Activated CD8-positive, alpha-beta memory T cell treated with anti-CD3 and anti-CD28 coated beads for 1 hour (primary cell): ENCODE measurements at places on chromosomes 5 and 9.

GRCh38 chr5:145976431-145977155, 40.2 kb downstream of the SH3RF2 start:
- no peak for DNase-seq

GRCh38 chr5:76813982-76814562, 4.8 kb upstream of the F2RL1 start:
- no peak for DNase-seq

DNA sequence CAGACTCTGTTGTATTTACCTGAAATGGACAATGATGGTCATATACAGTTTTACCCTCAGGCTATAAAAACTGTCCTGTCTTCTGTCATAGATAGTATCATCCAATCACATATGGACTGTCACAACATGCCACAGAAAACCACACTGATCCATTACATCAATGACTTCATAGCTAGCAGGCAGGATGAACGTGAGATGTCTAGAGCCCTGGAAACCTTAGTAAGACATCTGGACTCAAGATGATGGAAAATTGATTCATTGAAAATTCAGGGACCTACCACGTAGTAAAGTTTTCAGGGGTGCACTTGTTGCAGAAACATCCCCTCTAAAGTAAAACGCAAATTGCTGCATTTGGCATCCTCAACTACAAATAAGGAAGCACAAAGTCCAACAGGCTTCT, 284.4 kb upstream of the RGMB start:
- no peak for DNase-seq

GRCh38 chr9:130138791-130139190, 33.4 kb upstream of the NCS1 start:
- DNase-seq = no peak

DNA sequence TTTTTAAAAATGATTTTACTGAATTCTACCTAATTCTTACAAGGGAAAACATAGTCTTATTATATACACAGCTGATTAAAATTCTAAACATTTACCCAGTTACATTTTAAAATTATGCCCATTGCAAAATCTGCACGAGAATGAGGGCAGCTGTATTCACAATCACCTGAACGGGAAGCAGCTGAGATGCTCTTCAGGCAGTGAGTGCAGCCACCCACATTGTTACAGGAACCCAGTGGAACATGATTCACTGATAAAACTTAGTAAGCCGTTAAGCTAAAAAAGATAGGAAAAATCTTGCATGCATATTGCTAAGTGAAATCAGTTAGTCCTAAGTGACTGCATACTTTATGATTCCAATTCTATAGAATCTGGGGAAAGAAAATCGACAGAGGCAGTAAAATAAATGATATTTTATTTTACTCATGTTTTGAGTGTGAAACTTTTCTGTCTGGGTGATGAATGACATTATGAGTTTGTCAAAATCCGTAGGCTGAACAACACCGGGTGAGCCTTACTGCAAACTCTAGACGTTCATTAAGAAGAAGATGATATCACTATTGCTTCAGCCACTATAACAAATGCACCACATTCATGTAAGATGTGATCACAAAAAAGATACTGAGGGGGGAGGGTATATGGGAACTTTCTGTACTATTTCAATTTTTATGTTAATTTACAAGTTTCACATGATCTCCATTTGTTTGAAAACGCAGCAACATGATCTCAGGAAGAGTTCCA, 39.1 kb upstream of the FLT4 start:
- no peak for DNase-seq

DNA sequence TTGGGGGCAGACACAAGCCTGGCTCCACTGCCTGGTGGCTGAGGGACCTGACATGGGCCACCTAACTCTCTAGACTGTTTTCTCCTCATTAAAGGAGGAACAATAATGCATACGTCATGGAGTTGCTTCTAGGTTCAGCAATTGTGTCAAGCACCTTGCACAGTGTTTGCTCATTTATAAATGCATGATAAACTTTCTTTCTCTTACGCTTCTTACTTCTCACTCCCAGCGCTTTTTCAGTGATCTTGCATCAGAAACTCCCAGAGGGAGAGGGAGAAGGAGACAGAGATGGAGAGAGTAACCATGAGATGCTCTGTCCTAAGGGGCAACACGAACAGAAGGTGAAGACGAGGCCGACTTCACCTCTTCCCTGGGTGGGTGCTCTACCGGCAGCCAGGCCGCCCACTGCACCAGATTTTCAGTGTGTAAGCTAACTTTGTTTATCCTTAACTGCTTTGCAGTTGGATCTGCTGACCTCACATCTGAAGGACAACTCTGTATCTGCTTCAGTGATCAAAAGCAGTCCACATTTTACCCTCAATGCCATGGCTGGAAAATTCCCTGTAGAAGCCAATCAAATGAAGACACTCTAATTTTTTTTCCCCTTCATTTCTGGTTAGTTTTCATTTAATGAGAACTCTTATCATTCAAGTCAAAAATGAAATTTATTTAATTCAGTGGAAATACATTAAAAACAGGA, 35.3 kb downstream of the MED27 start:
- no peak for DNase-seq

GRCh38 chr5:146825033-146825432, 53.5 kb downstream of the PPP2R2B start:
- no peak for DNase-seq

DNA sequence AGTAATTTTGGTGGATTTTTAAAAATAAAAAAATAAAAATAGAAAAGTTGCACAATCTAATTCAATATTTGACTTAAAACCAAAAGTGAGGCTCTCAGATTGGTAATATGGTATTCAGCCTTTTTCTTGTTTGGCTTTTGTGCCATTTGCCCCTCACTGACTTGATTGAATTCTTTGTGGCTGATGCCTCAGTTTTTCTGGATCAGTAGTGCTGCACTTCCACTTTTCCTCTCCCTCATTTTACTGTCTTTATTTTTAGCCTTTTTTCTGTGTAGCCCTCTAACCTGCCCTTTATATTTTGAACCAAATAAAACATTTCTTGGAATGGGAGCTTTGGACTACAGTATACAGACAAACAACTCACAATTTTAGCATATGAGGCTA, 3.8 kb upstream of the MSMP start:
- no peak for DNase-seq

DNA sequence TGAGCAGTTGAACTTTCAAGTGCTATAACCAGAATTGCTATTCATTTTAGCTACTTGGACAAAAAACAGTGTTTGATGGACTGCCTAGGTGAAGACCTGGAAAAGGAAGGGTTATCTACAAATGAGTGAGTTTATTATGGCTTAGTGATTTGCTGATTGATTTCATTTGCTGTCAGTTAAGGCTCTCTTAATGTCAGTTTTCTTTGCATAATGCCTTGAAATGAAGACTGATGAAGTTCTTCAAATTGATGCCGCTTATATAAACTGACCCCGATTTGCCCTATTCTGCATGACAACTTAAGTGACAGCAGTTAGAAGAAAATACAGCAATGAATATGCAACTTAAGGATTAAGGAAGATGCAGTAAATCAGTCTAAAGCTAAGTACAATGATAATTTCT, 332.6 kb downstream of the CCDC171 start:
- DNase-seq = no peak

DNA sequence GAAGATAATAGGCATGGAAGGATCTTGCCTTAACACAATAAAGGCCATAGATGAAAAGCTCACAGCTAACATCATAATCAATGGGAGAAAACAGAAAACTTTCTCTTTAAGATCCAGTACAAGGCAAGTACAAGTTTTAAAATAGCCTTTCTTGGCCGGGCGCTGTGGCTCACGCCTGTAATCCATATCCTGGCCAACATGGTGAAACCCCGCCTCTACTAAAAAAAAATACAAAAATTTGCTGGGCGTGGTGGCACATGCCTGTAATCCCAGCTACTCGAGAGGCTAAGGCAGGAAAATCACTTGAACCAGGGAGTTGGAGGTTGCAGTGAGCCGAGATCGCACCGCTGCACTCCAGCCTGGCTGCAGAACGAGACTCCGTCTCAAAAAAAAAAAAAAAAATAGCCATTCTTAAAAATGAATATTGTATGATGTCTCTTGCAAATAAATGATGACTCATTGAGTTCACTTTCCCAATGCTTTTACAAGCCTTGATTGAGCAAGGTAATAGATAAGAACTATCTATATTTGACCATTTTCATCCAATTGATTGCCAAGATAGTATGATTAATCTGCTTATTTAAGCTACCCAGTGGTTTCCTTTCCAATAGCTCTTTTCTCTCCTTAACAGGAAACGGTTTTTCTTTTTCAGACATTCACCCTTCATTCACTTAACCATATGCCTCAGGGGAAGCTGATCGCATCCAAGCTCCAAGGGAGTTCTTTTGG, 15.8 kb downstream of the CCDC152 start:
- no peak for DNase-seq

DNA sequence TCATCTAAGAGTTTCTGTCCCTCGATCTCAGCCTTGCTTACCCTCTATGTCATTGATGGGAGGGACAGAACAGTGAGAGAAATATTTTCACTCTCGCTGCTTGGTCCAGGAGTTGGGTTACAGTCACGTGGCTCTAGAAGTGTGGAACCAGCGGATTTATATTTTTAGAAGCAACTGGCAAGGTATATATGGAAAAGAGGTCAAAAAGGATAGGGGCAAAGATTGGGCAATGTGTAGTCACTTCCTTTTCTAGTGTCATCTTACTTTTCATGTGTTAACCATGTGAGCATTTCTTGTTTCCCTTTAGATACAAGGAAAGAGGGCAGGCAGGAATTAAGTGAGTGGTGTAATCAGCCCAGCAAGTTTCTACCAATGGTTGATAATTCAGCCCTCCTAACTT, 111.5 kb upstream of the ZNF366 start:
- DNase-seq = no peak

- no peak for DNase-seq
These were observed 674 bp downstream of the TSPAN17 start for GRCh38 chr5:176647843-176648473.

- no peak for DNase-seq
These were observed 8.1 kb downstream of the ZNF622 start for GRCh38 chr5:16457451-16457850.

DNA sequence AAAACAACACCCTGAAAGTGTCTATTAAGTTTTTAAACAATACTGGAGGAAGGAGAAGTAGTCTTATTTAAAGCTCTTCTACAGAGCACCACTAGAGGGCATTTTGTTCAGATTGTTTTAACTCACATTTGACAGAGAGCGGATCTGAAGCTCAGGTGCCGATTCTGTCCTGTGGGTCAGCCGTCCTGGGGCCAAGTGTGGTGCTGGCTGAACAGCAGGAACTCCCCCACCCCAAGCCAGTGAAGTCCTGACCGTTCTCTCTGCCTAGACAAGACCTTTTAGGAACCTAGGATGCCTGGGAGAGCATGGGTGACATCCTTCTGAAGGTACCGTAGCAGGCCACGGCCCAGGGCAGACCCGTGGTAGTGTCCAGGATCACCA, 3.9 kb downstream of the EXOC3 start:
- no peak for DNase-seq

- DNase-seq = no peak
These were observed 188.4 kb downstream of the WDR70 start for GRCh38 chr5:37567566-37567965.

DNA sequence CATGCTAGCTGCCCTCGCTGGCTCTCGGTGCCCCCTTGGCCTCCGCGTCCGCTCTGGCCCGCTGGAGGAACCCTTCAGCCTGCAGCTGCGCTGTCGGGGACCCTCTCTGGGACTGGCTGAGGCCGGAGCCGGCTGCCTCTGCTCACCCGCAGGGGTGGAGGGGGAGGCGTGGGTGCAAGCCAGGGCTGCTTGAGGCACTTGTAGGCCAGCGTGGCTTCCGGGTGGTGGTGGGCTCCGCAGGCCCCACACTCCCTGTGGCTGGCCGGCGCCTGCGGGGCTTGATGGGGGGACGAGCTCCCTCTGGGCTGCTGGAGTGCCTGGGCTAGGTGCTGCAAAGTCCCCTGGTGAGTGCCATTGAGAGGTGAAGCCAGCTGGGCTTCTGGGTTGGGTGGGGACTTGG, 429.6 kb downstream of the LRRC70 start:
- DNase-seq = no peak

DNA sequence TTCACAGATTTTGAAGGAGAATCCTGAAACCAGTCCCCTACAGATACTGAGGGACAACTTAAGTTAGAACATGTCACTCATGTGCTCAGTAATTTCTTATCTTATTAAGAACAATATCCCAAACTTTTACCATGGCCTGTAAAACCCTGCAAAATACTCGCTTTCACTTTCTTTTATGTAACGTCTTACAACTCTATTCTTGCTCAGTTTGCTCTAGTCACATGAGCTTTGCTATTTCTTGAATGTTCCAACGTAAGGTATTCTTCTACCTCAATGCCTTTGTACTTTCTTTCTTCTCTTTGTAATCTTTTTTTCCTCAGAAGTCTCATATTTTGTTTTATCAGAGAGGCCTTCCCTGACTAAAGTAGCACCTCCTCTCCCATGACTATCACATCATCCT, 14.1 kb downstream of the TMEM38B start:
- DNase-seq = no peak

GRCh38 chr9:112764837-112765236, 14.3 kb downstream of the SNX30 start:
- no peak for DNase-seq

DNA sequence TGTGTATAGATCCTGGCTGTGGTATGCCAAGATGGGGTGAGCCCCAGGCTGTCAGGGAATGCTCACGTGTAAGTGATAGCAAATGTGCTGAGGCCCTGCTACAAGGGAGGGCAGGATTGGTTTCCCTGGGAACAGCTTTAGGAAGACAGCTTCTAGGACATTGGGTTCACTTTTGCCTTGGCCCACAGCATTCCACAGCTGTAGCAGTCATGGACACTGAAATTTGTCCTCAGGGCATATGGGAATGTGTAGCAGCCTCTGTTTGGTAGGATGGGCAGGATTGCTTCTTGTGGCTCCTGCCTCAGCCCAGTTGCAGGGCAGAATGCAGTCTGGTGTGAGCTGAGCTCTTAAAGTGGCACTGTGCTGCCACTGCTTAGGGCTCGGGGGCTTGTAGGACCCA, 1061.7 kb upstream of the WWC1 start:
- DNase-seq = no peak

DNA sequence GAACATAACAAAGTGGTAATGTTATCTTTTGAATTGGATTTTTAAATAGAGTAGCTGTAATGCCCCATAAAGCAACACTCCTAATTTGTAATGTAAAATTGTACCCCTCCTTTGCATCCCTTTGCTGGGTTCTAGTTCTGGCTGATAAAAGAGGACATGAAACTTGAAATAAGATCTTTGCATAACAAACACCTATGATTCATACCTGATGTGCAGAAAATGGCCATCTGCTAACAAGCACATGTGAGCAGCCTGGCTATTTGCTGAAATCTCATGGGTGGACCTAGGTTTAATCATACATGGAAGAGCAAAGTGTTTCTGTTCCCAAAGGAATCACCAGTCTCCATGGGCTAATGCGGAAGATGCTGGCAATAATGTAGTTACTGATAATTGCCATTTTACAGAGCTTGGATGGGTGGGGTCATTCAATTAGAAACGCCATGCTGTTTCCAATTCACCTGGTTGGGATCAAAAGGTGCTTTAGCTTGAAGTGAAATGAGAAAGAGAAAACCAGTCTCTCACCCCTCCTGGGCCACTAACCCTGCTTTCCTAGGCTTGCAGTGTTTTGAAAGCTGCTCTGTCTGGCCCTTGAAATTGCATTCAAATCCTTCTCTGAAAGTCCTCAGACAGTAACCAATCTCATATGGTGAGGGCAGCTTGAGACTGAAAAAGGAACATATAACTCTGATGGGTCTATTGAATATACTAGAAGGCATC, 585.1 kb downstream of the TLE4 start:
- DNase-seq = no peak

- no peak for DNase-seq
These were observed 12.6 kb upstream of the COL23A1 start for GRCh38 chr5:178602752-178603151.

- DNase-seq = no peak
These were observed 18.4 kb upstream of the QSOX2 start for GRCh38 chr9:136264031-136264430.
